Right renal pelvis (tissue), 4 donors: ENCODE measurements at places on chromosomes 1 and 21. TPM values are rescaled to one million over a fixed set of nuclear protein-coding genes. Genes with fewer than 3 reads are reported as not detected.

GRCh38 chr21:34514576-34515115 lies 2.6 kb upstream of the KCNE1 start:
- no peak for DNase-seq

- DNase-seq: no peak
Observed at GRCh38 chr1:14800500-14801076, 202.1 kb downstream of the KAZN start.

Gene FAM3B
- polyA plus RNA-seq: 15.2 TPM

- no peak for DNase-seq
Observed at GRCh38 chr1:5751163-5751540, 241.1 kb downstream of the NPHP4 start.

DNA sequence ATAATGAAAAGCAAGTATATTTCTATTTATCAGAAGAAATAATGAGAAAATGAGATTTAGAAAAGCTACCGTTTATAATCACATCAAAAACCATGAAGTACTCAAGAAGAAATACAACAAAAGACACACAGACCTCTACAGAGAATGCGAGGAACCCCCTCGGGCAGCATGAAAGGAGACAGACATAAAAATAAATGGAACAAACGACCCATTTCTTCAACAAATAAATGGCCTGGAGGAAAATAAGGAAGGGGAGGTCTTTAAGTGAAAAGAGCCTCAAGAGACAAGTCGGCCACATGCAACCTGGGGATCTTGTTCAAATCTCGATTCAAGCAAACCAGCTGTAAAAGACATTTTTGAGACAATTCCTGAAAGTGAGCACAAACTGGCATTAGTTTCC lies 6.0 kb downstream of the CFAP74 start:
- DNase-seq: no peak

Gene WDR4
- polyA plus RNA-seq: 8.7 TPM

Gene AMY2A
- polyA plus RNA-seq: not detected

DNA sequence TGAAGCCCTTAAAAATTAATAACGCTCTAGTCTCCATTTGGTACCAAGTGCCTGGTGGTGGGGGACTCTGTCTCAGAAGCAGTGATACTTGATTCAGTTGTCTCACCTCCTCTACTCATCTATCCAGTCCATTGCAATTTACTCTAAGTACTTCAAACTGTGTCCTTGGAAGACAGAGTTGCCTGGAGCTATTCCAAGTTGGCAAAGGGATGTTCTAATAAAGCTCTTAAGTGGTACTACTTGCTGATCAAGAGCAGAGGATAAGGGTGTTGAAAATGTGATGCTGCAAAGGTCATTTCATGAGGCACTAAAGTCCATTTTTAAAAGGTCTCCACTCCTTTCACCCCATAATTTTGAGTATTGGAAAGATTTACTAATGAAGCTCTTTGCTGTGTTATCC lies 142.2 kb downstream of the NFIA start:
- no peak for DNase-seq
